NCI-H2029 treated with DMSO at 0.1 percent for 48 hours (cell line): ENCODE measurements at places on chromosomes 3 and 15.

GRCh38 chr15:68411343-68411675 is 20.7 kb downstream of the ITGA11 start:
- DNase-seq: no peak

- DNase-seq: no peak
Measured at GRCh38 chr3:117102426-117102825, 392.8 kb downstream of the TUSC7 start.

GRCh38 chr3:30696403-30696819 is 90.0 kb downstream of the TGFBR2 start:
- DNase-seq: no peak

GRCh38 chr3:100173961-100174360 is 59.7 kb upstream of the FILIP1L start:
- no peak for DNase-seq

DNA sequence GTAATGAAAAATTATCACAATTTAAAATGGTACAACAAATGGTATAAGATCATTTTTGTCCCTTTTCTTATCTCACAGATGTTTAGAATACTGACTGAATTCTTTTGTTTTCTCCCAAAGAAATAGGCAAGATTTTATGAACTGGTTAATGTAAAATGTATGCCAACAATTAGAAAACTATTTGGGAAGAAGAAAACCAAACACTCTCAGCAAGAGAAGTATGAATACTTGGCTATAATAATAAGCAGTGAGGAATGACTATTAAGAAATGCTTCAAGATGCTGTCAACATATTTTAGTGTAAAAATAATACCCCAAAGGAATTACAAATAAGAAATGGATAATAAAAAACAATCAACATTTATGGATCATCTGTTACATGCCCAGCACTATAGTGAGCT is 18.5 kb downstream of the SHQ1 start:
- no peak for DNase-seq

- no peak for DNase-seq
Measured at GRCh38 chr3:61783993-61784718, 222.8 kb downstream of the PTPRG start.

DNA sequence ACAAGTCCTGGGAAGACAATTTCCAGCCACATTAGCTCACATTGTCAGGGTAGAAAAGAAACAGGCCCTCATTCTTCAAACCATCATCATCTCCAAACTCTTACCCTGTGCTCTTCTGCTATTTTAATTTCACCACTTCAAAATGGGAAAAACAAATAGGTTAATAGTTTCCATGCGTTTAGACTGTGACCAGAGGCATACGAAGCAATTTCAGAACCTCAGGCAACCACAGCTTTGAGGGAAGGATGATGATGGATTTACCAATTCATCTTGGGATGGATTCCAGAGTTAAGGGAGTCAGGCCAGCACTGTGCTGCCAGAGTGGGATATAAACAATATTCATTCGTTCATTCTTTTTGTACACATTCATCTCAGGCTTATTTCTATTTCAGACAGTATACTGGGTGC is 307.8 kb upstream of the TPRG1 start:
- DNase-seq: no peak

- DNase-seq: no peak
Measured at GRCh38 chr3:187013159-187013716, 82.9 kb downstream of the ST6GAL1 start.

- DNase-seq: no peak
Measured at GRCh38 chr3:8458711-8459110, 42.9 kb upstream of the LMCD1 start.

GRCh38 chr15:89820666-89821611 is 6.3 kb upstream of the ANPEP start:
- no peak for DNase-seq

- DNase-seq: peak; percentile 72
Measured at GRCh38 chr15:96053031-96053780, 277.3 kb upstream of the NR2F2 start.

DNA sequence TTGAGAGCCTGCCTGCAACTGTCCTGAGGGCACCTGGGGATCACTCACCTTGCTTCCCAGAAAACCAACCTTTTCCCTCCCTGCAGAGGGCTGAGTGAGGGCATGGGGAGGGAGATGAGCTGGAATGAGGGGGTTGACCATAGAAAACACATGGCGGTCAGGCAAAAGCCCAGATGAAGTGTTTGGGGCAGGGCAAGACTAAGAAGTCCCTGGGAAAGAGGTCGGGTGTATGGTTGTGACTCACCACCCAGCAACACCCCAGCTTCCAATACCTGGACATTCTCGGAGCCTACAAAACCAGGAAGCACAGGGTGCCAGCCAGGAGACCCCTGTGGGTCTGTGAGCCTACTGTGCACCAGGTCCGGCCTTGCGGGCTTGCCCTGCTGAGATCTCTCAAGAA is 95.3 kb upstream of the ATP2B2 start:
- no peak for DNase-seq

- peak; percentile 1 for DNase-seq
Measured at GRCh38 chr15:94704421-94704820, 473.1 kb downstream of the MCTP2 start.

DNA sequence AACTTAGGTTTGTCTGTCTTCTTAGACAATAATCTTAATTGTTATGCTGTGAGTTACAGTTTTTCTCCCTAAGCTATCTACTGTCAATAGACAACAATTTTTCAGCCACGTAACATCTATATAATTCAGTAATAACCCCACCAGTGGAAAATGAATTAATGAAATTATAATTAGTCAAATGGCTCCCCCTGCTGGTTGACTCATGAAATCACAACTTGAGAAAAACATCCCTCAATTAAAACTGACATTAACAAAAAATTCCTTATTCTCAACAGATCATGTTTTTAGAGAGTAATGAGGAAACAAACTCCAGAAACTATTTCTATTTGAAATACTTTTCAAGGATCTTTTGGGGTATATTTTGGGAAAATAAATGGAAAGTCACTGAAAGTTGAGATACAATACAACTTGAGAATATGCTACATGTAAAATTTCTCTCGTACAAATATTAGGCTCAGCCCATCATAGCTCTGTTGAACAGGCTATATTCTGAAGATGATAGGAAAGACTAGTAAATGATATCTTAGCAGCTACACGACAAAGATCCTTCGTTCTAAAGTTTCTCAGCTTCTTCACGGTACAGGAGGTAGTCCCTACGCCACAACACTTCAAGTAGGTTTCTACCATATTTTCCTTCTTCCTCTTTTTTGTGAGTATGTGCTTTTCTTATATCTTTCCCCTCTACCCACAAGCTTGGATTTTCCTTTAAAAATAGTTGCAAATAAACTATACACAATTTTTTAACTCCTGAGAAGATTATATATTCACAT is 20.7 kb downstream of the PPP1R2 start:
- DNase-seq: peak; percentile 14

GRCh38 chr3:156311930-156312329 is 191.6 kb downstream of the KCNAB1 start:
- DNase-seq: no peak

GRCh38 chr3:154254527-154254926 is 69.8 kb downstream of the DHX36 start:
- no peak for DNase-seq

DNA sequence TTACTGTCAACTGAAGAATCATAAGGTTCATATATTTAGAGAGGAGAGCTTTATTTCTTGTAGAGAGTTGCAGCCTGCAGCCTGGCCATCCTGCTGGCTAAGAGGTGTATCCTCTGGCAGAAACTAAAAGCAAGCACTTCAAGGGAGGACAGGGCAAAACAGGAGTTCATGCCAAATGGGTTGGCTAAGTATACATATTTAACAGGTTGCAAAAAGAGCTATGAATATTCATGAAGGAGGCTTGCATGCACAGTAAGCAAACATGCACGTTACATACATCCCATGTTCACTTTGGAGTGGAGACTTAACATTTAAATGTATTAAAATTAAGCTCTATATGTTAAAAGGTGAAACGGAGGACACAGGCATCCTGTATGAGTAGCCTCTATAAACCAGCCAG is 354.4 kb downstream of the ERC2 start:
- DNase-seq: no peak

DNA sequence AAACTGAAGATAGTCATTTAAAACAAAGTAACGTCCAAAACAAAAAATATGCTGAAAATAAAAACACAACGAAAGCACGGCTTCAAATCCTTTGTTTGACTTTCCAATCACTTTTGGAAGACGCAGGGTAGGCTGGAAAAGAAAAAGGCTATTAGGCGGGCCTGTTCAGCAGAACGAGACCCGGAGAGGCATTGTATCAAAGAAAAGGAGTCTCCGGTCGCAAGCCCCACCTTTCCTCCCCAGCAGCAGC is 691 bp downstream of the SENP7 start:
- no peak for DNase-seq

DNA sequence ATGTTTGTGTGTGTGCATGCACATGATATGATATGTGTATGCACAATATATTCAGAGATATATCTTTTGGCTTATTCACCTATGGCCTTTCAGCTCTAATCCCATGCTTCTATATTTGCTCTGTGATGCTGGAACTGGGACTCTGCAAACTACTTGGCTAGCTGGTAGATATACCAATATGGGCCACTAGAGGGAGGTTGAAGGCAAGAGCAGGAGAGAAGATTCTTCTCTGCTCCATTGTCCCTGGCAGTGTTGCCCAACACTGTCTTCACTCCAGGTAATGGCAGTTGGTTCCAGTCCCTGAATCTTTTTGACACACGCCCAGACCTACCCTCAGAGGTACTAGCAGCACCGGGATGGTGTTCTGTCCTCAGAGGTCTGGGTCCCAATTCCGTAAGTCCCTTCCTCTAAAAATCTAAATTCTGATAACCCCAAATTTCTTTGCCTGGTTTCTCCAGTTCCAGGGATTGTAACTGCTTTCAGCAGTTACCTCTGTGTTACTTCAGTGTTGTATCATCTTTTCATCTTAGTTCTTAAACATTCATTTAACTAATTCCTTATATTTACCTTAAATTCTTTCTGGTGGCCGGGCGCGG is 44.7 kb downstream of the GTPBP8 start:
- peak; percentile 57 for DNase-seq

- no peak for DNase-seq
Measured at GRCh38 chr3:194527726-194528125, 40.9 kb upstream of the ATP13A3 start.

- DNase-seq: no peak
Measured at GRCh38 chr3:28322464-28322863, 26.1 kb upstream of the ZCWPW2 start.

DNA sequence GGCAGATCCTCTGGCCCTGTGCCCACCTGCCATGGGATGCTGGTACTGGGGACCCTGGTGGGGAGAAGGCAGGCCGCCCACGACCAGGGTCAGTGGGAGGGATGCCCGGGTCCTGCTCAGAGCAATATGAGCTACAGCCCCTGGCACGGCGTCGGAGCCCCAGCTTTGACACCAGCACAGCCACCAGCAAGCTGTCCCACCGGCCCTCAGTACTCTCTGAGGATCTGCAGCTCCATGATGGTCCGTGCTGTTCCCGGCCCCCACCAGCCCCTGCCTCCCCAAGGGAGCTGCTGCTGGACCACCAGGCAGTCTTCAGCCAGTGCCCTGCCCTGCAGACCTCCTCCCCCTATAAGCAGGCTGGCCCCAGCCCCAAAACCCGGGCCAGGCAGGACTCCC is 11.5 kb downstream of the DISP2 start:
- DNase-seq: no peak

DNA sequence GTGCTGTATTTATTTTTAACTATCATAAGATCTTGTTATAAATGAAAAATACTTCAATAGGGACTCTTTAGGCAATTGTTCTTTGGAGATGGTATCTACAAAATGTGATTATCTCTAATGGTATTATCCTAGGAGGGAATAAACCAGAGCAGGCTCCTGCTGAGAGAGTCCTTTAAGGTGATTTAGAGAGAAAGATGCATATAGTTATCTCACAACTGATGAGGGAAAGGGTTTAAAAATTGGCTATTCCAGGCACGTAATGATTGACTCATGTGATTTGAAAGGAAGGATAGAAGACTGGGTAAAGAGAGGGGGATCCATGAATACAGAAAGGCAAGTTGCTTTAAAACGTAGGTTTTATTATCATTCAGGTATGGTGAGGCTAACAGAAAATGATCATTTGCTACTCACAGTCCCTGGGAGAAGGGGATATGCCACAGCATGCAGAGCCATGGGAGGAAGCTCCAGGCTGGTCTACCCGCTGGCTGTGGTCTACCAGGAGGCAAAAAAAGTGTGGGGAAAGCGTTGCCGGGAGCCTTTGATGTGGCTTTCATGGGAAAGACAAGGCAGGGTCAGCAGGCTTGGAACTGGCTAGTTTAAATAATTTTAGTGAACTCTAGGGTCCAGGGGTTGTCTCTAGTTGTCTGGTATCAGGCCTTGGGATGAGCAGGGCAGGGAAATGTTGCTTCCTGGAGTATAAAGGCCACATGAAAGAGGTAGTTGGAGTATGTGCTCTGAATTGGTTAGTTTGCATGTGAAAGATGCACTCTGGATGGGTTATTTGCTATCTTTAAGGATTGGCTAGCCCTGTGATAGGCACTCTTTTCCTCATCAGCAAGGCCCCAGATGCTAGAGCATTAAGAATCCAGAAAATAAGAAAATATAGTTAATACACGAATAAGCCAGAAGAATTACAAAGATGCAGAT is 798.4 kb upstream of the GRM7 start:
- no peak for DNase-seq

DNA sequence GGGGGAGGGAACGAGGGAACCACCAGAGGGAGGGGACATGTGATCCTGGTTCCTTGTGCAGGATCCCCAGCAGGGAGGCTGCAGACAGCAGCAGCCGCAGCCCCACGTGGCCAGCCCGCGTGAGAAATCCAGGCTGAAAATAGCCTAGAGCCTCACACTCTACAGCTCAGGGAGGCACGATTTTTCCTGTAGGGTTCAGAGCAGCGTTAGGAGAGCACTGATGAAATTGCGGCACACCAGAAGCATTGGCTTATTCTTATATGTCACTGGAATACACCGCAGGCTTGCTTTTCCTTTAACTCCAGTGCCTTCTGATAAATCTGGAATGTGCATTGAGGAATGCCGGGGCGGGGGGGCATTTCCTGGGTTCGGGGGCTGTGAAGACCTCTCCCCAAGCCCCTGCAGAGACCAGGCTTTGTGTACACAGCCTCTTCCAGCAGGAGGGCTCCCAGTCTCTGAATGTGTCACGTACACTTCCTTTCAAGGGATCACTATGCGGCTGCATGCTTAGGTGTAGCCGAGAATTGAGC is 193.0 kb downstream of the ATP10A start:
- no peak for DNase-seq

GRCh38 chr15:53462651-53463050 is 296.8 kb downstream of the WDR72 start:
- no peak for DNase-seq
